Activated CD4-positive, alpha-beta memory T cell treated with anti-CD3 and anti-CD28 coated beads, Interleukin-2, amount 10 ng/mL, durations not matched to agents 7 days and 5 days (primary cell): ENCODE measurements at places on chromosomes 3 and 15. TPM values are rescaled to one million over a fixed set of nuclear protein-coding genes. Genes with fewer than 3 reads are reported as not detected.

Gene CPEB1
- not detected for total RNA-seq

Gene IL16
- 196 TPM for total RNA-seq

Gene TLR9
- total RNA-seq, result 0.55 TPM

Gene GOLGA6L10
- total RNA-seq, result 0.95 TPM

Gene XPC
- total RNA-seq, result 34.8 TPM
